ENCODE measurements at places on chromosomes 3 and 15.

- DNase-seq = no peak
Measured at GRCh38 chr15:48675436-48675835, 29.9 kb upstream of the FBN1 start.

- DNase-seq = no peak
Measured at GRCh38 chr15:39508536-39508935, 72.3 kb upstream of the THBS1 start.

DNA sequence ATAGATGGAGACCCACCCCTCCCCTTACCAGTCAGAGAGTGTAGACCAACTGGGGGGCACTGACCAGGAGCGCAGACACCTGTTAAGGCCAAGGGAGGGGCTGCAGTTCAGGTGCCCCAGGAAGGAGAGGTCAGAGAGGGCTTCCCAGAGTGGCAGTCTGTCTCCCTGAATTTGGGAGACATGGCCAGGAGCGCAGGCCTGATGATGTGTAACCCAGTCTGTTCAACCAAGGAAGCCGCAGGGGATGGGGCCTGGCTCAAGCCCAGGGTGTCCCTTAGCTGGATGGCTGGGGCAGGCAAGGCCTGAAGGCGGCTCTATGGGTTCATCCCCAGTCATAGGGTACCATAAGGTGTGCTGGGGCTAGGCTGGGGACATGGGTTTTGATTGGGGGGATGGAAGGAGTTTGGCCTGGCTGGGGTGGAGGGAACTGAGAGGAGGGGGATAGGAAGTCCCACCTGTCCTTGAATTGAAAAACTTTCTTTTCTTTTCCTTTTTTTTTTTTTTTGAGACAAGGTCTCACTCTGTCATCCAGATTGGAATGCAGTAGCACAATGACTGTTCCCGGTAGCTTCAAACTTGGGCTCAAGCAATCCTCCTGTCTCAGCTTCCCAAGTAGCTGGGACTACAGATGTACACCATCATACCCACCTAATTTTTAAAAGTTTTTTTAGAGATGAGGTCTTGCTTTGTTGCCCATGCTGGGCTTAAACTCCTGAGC lies 75.7 kb downstream of the SMAD6 start:
- no peak for DNase-seq

GRCh38 chr3:143633816-143634215 lies 214.5 kb downstream of the SLC9A9 start:
- DNase-seq = no peak

GRCh38 chr3:157533298-157534070 lies 30.3 kb upstream of the VEPH1 start:
- no peak for DNase-seq

GRCh38 chr3:14423197-14423743 lies 20.9 kb downstream of the SLC6A6 start:
- DNase-seq = no peak

GRCh38 chr15:31487811-31488436 lies 161.3 kb downstream of the KLF13 start:
- DNase-seq = no peak

DNA sequence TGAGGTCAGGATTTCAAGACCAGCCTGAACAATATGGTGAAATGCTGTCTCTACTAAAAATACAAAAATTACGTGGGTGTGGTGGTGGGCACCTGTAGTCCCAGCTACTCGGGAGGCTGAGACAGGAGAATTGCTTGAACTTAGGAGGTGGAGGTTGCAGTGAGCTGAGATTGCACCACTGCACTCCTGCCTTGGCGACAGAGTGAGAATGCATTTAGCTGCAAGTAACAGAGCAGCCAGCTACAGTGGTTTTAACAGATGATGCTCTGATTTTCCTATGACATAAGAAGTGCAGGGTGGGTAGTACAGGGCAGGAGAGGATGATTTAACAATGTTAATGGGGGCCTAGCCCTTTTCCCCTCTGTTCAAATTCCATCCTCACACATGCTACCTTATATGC lies 267.9 kb downstream of the RPLP1 start:
- DNase-seq = no peak

DNA sequence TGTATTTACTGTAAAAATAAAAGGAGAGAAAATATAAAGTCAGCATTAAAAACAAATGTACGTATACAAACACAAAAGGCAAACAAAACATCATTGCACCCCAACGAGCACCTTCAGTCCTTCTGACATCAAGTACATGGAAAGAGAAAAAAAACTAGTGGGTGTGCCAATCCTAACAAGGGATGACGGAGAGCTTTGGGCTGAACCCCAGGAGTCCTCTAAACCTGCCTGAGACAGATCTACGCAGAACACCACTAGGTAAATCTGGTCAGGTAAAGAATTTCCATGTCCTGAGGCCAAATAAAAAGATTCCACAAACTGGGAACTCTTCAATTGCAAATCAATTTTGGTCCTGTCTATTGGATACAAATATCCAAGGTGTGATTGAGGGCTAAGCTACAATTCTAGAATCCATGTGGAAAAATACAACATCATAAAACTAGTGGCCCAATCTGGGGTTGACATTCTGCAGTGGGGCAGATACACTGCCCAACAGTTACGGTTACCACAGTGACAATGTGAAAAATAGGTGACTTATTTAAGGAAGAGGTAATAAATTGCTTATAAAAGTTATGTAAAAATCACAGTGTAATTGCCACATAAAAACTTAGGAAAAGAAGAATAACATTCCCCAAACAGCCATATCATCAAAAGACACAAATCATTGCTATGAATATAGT lies 14.2 kb downstream of the IFT80 start:
- no peak for DNase-seq

- no peak for DNase-seq
Measured at GRCh38 chr3:20324664-20325478, 138.9 kb upstream of the SGO1 start.

- DNase-seq = no peak
Measured at GRCh38 chr3:55483196-55484095, 3.7 kb downstream of the WNT5A start.

GRCh38 chr3:15726043-15726442 lies 71.7 kb downstream of the ANKRD28 start:
- DNase-seq = no peak

- DNase-seq = no peak
Measured at GRCh38 chr15:82858932-82859331, 49.5 kb downstream of the WHAMM start.

DNA sequence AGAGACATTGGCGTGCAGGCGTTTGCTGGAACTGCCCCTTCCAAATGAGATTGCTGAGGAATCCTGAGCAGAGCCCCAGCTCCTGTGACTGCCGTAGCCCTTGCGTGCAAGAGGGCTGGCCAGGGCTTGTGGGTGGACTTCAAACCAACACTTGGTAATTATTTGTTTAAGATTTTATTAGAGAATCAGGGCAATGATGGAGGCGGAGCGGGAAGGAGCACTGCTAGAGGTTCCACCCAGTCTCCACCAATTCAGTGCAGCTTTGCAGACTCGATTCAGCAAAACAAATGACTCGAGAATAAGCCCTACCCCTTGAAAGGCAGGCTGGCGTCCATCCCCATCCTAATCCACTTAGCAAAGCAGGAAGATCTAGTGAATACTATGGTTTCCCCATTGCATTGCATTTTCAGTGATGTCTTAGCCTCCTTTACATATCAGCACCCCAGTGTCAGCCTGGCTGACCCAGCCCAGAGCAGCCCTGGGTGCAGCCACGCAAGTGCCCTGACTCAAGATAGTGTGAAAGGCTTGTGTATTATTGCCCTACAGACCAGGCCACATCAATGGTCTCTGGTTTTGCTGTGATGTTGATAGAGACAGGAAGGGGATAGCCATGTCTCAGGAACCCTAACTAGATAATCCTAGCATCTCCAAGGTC lies 26.0 kb downstream of the GLDN start:
- DNase-seq = no peak

DNA sequence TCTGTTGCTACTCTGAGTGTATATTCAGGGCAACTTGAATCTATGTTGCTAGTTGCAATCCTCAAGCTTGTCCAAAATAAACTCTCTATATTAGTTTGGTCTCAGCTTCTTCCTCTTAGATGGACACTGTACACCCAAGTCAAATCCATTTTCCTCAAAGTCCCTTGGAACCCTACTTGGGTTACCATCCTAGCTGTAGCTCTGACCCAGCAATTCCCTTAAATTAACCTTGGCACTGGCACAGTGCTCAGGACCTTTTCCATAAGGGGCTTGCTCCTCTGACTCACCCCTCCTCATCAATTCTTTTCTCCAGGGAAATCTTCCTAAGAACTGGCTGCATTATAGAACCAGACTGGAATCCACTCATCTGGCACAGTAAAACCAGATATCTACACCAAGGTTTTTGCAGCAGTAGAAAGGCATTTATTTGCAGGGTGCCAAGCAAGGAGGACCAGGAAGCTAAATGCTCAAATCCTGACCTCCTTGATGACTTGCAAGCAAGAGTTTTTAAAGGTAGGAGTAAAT lies 44.9 kb upstream of the B3GALNT1 start:
- no peak for DNase-seq

DNA sequence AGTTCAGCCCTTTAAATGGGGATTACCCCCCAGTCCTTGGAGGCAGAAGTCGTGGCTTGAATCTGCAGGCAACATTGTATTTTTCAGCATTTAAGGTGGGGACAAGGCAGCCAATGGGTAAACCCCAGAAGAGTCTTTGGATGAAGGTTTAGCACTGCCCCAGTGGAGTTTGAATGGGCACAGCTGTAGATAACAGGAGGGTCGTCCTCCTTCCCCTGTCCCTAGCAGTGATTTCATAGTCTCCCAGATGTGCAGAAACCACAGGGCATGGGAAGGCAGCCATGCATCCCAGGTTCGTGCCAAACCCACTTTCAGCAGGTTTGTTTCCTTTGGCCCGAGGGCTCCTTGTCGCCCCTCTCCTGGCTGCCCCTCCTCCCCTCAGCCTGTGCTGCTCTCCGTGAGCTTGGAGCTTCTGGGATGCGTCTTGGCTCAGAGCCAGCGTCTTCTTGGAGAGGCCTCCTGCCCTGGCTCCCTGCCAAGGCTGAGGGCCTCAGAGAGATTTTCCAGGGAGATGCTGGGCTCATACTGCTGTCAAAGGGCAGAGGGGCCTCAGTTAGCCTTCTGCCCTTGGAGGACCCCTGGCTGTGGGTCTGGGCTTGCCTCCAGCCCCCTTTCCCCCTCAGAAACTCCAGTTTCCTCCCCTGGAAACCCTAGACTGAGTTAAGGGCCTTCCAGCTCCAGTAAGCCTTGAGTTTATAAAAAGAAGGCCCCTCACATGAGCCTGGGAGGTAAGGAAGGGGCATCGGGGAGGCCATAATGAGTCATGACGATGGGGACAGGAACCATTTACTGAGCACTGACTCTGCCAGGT lies 48.9 kb upstream of the POLG start:
- no peak for DNase-seq

DNA sequence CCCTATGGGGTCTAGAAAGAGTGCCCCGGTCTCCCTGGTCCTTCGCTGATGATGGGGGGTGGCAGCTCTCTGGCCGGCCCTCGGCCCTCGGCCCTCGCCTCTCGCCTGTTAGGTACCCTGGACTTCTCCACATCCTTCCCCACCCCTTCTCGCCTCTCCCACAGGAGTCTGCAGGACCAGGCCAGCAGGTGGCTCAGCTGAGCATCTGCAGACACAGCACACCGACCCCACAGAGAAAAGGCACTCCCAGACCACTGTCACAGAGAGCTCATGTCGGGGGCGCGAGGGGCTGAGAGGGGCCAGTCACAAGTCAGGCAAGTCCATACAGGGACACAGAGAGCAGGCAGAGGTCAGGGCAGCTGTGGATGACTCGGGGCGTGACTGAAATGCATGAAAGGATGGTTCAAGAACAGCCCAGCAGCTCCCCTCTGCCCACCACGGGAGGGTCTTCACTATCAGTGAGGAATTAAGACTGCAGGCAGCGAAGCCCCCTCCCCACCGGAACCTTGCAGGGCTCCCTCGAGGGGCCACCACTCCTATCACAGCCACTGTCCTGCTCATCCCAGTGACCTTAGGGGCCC lies 181.7 kb upstream of the NSMCE3 start:
- no peak for DNase-seq

GRCh38 chr3:186225603-186226002 lies 116.7 kb upstream of the ETV5 start:
- DNase-seq = no peak

DNA sequence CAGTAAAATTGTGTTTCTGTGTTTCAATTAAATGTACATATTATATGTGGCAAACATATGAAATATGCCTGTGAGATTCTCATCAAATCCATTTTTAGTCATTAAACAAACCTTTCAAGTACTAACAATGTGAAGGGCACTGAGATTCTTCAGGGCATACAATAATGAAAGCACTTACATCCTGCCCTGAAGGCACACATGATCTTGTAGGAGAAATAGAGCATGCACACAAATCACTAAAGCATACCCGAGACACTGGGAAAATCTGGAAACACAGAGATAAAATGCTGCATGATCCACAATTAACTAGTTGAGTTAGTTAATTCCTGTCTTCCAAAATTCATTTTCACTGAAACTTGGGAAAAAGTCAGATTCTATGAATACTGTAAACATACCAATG lies 810.5 kb upstream of the NECTIN3 start:
- DNase-seq = no peak

DNA sequence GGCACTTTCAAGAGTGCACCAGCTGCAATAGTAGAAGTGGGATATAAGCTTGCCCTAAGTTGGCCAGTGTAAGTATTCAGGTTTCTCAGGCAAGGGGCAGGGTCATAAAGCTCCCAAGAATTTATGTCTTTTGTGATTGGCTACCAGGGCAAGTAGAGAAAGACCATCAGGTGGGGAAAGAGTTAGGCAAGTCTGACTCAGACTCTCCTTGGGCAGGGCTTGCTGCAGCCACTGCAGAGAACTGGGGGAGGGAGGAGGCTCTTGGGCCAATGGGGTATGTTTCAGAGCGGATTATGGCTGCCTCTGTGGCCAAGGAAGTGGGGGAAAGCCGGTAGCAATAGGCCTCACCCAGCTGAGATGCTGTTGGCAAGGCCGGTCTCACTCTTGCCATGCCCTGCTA lies 44.6 kb upstream of the SLC25A36 start:
- DNase-seq = no peak

- no peak for DNase-seq
Measured at GRCh38 chr15:24696842-24697241, 21.3 kb downstream of the NPAP1 start.

DNA sequence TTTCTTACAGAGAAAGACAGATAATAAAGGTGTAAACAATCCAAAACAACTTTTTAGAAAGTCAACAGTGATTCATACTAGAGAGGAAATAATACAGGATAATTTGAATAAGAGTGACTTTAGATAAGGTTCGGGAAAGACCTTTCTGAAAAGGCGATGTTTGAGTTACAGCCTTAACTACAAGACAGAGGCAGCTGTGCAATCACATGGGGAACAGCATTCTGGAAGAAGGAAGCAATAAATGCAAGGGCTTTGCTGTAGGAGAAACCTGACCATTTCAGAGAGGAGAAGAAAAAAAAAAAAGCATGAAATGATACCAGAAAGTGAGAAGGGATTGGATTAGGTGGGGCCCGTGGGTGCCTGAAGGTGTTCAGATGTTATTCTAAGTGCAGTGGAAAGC lies 200.6 kb upstream of the ATP11B start:
- DNase-seq = no peak

Data from naive thymus-derived CD8-positive, alpha-beta T cell (primary cell).